ENCODE measurements at places on chromosomes 2 and 18. TPM values are rescaled to one million over a fixed set of nuclear protein-coding genes. Genes with fewer than 3 reads are reported as not detected.

Gene METTL8
- total RNA-seq, result 25.3 TPM

Gene XIRP2
- total RNA-seq, result 0.78 TPM

Gene CFAP53
- total RNA-seq, result 1.4 TPM

Gene C2orf92
- total RNA-seq, result 3.6 TPM

DNA sequence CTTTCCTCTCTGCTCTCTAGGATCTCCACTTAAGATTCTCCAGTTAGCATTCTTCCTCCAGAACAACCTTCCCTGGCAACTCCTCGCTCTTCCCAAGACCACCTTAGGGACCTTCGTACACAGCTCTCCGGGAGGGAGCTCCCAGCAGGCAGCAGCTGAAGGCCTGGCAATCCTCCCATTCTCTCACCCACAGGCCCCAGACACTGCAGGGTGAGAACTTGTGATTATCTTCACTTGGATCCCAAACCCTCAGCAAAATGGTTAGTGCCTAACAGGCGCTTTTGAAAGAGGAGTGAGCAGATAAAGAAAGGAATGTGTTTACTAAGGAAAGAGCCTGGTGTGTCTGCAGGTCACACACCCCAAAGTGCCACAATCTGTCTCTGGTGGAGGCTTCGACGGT, 83.8 kb upstream of the SNTG2 start:
- DNase-seq, result no peak

GRCh38 chr2:133418671-133419070, 149.6 kb downstream of the NCKAP5 start:
- DNase-seq, result no peak

- DNase-seq, result no peak
Measured at GRCh38 chr2:174681099-174682006, 82.9 kb downstream of the CHRNA1 start.

- no peak for DNase-seq
Measured at GRCh38 chr2:1979138-1979537, 234.8 kb upstream of the PXDN start.

DNA sequence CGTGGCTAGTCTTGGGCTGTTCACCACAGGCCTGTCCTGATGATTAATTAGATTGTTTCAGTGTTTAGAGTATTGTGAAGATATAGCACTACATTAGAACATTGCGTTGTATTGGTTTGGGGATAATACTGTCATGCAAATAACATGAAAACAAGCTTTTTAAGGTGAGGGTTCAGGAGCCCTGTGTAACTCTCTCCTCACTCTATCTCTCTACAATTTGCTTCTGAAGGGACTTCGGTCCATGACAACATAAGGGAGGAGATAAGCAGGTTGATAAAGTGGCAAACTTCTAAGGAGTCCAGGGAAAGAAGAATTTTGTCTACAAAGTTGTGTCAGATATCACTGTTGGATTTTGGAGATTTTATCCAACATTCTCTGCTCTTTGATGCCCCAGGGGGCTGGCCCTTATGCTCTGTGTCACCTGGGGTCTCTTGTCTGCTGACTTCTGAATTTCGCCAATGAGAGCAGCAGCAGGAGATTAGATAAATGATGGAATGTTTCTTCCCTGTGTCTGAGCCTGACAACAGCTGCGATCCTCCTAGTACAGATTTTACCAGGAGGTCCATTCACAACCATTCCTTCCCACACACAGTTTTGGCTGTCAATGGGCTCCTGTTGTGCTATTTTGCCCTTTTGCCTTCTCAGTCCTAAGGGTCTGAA, 3.3 kb downstream of the TNP1 start:
- DNase-seq, result no peak

DNA sequence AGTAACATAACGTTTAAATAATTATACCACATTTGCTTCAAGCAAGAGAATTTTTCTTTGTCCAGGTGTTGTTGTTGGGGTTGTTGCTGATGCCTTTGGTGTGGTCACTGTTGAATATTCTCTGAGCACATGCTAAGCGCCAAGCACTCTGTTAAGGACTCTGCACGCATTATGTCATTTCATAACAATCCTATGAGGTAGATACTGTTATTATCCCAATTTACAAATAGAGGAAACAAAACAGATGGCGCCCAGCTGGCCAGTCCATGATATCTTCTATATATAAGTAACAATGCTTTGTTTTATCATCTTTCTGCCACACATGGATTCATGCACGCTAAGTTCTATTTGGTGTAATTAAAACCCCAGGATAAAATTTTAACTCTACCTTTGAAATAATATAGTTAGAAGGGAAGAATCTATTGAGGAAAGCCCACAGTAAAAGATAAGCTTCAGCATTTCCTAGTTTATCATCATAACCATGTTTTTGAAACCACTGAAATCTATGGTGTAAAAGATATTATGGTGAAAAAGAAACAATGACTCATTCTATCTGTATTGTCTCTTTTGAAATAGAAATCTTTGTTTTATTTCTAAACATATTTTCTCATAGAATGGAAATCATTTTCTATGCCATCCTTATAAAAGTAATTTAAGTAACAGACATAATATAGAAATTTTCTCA, 199.7 kb downstream of the PID1 start:
- DNase-seq, result no peak

GRCh38 chr2:197615016-197615652, 60.3 kb downstream of the RFTN2 start:
- DNase-seq, result no peak

GRCh38 chr2:15279201-15279876, 281.8 kb downstream of the NBAS start:
- DNase-seq, result no peak

Data from occipital lobe (tissue), 3 donors.